ENCODE measurements at places on chromosomes 2 and 18.

GRCh38 chr2:57892920-57893319 lies 153.7 kb upstream of the VRK2 start:
- DNase-seq, result no peak

- DNase-seq, result no peak
Measured at GRCh38 chr2:10564876-10565445, 116.8 kb upstream of the ODC1 start.

GRCh38 chr2:175605640-175606009 lies 396.4 kb downstream of the LNPK start:
- no peak for DNase-seq

- no peak for DNase-seq
Measured at GRCh38 chr2:57880967-57881366, 165.6 kb upstream of the VRK2 start.

GRCh38 chr2:228590681-228591080 lies 409.2 kb upstream of the SPHKAP start:
- DNase-seq, result no peak

DNA sequence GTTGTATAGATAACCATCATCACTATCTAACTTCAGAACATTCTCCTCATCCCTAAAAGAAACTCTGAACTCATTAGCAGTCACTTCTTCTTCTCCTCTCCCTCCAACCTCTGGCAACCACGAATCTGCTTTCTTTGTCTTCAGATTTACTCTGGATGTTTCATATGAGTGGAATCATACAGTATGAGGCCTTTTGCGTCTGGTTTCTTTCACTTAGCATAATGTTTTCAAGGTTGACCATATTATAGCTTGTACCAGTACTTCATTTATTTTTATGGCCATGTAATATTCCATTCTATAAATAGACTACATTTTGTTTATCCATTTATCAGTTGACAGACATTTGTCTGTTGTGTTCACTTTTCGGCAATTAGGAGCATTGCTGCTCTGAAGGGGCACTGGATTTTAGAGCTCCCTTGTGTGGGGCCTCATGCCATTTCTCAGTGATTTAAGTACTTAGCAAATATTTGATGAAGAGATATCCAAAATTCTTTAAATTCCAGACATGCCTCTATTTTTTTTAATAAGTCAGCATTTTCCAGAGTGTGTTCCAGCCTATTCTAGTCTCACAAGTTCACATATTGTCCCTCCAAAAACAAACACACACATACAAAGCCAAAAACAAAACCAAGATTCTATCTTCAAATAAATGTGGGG lies 22.5 kb upstream of the MAP3K20 start:
- no peak for DNase-seq

DNA sequence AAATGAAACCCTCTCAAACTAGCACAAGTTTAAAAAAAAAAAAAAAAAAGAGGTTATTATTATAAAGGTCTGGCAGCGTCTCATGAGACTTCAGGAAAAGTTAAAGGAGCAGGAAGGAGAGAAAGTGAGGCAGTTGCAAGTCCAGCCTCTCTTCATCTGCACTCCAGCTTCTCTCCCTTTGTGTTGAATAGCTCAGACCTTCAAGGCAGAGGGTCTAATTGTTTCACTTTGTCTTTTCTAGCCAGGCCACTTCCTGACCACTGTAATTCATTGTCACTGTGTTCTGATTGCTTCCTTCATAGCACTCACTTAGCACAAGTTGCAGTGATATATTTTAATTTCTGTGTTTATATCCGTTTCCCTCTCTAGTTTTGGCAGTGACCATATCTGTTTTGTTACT lies 99.9 kb downstream of the SPATS2L start:
- DNase-seq, result no peak

DNA sequence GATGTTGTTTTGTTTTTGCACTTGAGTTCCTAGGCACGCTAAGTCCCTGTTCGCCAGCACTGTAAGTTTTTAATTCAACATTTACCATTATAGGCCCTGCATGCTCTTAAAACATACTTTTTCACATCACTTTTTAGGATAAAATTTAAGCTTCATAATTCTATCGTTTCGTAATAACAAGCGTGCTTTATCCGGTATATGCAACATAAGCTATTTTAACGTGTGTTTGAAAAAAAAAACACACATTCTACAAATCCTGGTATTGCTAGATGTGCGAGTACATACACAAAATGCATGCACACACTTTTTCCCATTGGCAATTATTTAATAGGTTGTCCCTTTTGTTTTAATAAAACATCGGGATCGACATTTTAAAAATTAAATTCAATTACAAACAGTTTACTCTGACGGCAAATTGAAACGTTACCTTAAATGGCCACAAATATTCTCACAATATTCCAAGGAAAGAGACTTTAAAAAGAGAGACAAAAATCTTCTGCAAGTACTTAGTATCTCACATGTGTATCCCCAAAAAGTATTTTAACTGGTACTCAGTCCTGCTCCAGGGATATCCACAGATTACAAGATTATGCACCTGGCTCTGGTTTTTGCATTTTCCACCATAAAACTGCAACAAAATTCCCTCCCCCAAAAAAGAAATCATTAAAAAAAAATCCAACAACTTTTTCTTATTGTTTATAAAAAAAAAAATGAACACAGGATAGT lies 1.0 kb upstream of the TCF4 start:
- DNase-seq, result no peak

DNA sequence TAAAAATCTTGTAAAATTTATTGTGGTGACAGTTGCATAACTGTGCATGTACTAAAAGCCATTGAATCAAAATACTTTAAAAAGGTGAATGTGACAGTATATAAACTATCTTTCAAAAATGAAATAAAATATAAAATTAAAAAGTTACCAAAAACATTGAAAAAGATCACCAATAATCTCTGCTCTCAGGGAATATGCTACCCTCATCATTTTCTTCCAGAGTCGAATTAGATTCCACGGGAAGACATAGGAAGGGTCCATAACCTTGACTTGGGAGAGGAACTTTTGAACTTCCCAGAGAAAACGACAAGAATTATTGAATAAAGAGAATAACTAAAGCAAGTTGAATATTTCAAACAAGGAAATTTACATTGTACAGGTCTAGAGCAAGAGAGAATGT lies 649.5 kb downstream of the NUP35 start:
- DNase-seq, result no peak

DNA sequence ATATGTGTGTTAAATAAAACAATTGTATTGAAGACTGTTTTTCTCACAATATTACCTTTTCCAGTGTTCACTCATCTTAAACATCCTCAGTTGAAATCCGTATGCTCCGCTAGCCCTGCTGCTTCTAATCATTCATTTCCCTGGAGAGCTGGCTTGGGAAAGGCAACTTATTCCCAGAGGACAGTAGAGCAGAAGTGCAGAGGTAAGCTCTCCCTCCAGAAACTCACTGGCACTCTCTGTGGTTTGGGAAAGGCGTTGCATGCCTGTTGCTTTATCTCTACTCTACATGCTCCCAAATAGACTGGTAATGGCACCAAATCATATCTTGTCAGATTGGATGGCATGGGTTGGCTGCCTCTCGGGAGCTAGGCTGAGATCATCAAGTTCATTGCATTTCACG lies 117.1 kb upstream of the BOD1L2 start:
- no peak for DNase-seq

DNA sequence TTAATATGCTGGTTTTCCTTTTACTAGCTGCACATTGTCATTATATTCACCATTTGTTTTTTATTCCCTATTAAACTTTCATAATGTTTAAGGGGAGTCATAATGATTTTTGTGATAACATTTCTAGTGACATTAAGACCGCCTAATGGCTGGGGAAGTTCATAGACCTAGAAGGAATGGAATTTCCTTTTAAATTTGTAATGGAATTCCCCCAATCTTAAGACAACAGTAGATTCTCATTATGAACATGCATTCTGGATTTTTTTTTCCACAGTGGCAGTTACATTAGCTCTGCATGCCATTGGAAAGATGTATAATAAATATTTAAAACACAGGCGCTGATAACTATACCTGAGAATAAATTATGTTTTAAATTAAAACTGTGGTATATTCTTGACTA lies 8.4 kb downstream of the YPEL5 start:
- no peak for DNase-seq

- no peak for DNase-seq
Measured at GRCh38 chr2:25337891-25338290, 3.8 kb downstream of the DNMT3A start.

GRCh38 chr2:88092773-88093172 lies 25.1 kb downstream of the SMYD1 start:
- DNase-seq, result no peak

GRCh38 chr2:156903335-156903734 lies 354.2 kb upstream of the GALNT5 start:
- no peak for DNase-seq

DNA sequence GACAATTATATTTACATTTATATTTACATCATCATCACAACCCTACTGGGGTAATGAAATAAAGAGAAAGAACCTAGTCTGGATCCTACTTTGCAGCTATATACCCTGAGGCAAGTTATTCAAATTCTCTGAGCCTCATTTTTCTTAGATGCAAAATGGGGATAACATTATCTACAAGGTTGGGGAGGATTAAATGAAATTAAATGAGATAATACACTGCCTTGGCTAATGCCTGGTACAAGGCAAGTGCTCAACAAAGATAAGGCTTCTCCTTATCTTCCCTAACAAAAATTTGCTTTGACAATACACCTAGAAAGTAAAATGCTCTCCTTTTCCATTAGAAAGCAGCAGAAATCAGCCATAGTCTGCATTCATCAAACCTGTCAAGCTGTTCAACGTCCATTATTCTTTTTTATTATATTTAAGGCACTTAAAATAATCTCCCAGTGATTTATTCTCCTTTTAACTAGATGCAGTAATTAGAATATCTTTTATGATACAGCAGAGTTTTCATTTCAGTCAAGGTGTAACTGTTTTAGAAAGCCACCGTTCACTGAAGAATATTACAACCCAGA lies 44.8 kb downstream of the TCF4 start:
- DNase-seq, result no peak

- DNase-seq, result no peak
Measured at GRCh38 chr18:29652797-29653196, 1389.7 kb downstream of the DSC3 start.

DNA sequence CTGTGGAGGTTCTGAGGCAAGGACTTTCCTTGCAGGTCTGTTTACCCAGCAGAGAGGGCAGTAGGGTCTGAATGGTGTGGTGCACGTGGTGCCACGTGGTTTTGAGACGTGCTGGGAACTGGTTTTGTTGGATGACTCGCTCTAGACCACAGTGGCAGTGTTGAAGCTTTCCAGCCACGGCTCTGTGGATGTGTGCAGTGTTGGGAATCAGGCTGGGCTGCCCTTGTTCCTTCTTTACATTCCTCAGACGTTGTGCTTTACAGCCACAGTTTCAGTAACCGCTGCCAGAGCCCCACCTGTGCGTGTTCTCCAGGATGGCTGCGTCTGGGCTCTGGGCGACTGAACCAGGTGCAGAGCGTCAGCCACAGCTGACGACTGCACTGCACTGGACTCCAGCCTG lies 8.2 kb downstream of the CTDP1 start:
- DNase-seq, result no peak

- no peak for DNase-seq
Measured at GRCh38 chr2:74575320-74575719, 20.8 kb downstream of the DOK1 start.

DNA sequence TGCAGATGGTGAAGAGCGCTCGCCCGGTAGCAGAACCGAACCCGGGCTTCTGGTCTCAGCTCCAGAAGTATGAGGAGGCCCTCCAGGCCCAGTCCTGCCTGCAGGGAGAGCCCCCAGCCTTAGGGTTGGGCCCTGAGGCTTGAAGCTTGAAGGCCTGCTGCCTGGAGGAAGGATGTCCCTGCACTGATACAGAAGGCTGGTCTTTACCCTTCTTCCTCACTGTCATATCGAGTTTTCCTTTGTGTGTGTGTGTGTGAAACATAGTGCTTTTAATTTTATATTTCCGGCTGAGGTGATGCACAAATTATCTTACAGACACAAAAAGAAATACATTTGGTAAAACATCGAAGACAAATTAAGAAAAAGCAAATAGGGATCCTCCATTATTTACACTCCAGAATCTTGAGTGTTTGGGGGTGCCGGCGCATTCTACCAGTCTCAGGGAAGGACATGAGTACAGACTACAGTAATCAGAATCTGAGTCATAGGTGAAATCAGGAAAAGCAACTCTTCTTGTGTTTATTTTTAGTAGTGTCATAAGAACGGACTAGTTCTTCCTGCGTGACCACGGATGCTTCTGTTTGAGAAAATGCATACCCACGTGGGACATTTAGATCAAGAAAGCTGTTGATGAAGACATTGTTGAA lies 1.3 kb downstream of the DUSP28 start:
- no peak for DNase-seq

DNA sequence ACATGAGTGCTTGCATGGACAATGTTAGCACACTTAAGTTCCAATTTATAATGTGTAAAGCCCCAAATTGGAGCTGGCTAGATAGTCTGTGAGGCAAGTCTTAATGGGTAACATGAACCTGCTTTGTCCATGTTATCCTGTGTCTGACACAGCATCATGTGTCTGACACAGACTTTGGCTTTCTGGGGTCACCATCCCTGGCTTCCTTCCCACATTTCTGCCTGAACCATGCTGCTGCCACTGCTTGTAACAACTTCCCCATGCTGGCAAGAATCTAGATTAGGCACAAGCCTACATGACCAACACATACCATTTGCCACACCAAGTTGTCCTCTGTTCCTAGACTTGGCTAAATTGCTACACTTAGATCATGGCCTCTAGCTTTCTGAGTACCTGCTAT lies 49.8 kb upstream of the ZBTB7C start:
- DNase-seq, result no peak

DNA sequence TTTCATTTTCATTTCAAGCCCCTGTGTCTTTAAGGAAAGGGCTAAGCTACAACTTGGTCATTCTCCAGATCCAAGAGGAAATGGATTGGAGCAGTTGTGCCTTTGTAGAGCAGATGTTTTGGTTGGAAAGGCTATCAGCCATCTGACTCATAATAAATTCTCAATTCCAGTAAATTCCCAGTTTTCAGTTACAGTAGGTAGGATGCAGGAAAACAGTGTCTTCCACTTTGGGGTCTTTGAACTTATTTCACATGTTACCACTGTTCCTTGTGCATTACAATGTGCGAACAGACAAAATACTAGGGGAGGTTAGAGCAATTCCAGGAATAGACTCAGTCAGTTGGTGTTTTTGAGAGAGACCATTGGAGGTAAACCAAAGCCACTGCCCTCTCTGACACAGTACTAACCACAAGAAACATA lies 211.9 kb downstream of the BABAM2 start:
- no peak for DNase-seq

DNA sequence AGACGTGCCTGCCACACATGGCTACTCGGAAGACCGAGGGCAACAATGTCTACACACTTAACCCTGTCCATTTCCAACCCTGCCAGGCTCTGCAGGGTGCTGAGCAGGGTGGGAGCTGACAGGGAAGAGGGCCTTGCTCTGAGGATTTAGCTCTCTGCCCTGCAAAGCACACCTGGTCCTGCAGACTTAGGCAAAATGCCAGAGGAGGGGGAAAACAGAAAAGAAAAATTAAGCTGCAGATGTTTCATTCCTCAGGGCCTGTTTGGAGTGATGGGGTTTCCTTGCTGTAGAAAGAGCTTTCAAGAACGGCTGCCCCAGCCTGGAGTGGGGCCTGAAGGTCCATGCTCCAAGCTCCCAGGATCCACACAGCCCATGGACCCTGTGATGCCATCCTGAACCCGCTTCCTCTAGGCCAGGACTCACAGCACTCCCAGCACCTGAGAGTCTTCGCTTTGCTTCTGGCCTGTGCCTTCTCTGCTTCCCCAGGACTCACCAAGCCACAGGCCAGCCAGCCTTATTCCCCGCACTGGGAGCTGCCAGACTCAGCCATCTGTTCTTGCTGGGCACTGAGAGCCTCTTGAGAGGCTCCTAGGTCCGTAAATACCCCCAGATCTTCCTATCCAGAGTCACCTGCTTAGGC lies 9.1 kb upstream of the TEX51 start:
- DNase-seq, result no peak
